Activated CD8-positive, alpha-beta memory T cell treated with anti-CD3 and anti-CD28 coated beads for 24 hours (primary cell): ENCODE measurements at places on chromosomes 5 and 9.

- no peak for DNase-seq
Measured at GRCh38 chr5:172766287-172767108, 4.5 kb downstream of the DUSP1 start.

- DNase-seq = no peak
Measured at GRCh38 chr5:35158204-35158603, 72.1 kb downstream of the PRLR start.

GRCh38 chr5:36482812-36483211, 123.6 kb upstream of the SLC1A3 start:
- no peak for DNase-seq

DNA sequence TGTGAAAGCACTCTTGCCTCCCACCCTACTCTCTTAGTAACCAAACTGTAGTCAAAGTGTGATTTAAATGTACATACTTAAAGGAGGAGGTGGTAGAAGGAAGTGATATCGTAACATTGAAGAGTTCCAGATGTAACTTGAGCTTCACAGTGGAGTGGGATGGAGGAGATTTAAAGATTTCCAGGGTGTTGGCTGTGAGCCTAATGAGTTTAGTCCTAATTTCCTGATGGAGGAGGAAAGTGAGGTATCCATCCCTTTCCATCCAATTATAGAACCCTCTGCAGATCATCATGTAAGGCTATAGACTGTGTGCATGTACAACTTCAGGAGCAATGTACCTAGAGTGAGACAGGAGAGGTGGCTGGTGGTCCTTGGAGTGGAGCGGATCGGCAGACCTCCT, 1163.9 kb upstream of the SEMA6A start:
- no peak for DNase-seq
